CD8-positive, alpha-beta T cell (primary cell): ENCODE measurements at places on chromosomes 6 and 20.
A peak's percentile ranks its signal among the peaks of the same experiment; 100 is the strongest.

DNA sequence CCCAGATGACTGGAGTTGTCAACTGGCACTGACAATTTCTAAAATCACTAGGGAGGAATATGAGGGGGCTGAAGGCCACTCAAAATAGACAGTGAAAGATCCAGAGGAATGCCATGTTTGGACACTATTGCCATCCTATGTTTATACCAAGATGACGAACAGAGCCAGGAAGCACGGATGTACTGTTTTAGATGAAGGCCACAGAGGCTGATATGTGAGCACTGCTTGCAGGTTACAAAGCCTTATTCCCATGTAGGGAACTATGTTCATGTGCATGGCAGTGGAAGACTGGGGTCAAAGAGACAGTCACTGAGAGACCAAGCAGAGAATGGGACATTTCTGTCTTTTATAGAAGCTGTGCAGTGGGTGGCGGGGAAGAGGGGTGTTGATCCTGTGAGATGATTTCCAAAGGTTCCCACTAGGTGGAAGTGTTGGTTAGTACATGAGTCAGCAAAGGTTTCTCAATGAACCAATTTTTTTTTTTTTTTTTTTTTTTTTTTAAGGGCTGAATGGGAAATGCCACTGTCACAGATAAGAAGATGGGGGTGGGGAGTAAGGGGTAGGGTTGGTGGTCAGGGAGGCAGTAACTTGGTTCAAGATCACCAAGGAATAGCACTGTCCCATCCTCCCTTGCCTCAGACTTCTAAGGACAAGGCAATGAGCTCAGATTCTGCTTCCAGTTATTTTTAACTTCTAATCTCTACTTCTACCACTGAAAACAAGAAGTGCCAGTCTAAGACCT lies 46.7 kb upstream of the MOCS1 start:
- DNase-seq = no peak

DNA sequence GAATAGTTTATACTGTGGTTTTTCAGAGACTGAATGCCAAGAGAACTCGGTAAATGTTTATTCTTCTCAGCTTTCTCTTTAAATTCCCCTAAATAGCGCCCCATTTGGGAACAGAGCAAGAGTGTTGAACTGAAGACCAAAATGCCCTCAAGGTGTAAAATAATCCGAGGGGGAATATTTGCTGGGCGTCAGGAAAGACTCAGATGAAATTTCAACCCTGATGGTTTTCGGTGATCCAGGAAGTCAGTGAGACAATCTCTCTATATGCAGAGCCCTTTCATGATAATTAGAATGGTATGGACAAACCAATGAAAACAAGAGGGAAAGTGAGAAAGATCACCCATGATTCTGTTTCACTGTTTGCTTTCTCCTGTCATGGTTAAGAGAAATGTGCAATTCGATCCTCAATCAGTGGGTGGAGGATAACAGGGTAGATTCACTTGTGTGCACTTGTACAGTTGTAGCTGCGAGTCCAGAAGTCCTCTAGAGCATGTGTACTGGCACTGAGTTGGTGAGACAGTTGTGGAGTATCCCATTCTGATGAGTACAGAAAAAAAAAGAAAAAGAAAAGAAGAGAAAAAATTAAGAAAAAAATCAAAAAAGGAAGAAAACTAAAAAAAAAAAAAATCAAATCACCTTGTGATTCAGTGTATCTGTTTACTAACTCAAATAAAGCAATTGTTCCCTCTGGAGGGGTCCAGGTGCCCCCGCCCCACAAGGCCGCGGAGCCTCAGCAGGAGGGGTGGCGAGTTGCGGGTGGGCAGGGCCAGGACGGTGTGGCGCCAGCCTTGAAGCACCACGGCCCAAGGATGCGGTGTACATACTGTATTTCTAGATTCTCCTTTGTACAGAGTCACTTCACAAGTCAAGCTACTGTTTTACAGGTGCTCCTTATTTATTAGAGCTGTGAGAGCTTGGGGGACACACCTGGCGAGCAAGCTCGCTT lies 164.9 kb downstream of the SCML4 start:
- no peak for DNase-seq

DNA sequence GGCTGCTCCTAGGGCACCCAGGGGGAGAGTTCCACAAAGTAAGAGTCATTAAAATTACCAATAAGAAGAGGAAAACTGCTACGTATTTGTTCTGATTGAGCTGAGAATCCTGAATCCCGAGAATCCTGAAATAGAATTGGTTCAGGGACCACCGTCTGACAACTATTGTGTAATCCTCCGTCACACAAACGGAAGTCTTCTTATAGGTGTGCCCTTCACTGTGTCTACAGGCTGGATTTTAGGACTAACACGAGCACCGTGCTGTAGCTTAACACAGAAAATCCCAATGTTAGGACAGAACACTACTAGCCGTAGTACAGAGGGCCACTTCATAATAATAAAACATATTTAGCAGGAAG lies 50.6 kb upstream of the RNF182 start:
- DNase-seq = no peak

DNA sequence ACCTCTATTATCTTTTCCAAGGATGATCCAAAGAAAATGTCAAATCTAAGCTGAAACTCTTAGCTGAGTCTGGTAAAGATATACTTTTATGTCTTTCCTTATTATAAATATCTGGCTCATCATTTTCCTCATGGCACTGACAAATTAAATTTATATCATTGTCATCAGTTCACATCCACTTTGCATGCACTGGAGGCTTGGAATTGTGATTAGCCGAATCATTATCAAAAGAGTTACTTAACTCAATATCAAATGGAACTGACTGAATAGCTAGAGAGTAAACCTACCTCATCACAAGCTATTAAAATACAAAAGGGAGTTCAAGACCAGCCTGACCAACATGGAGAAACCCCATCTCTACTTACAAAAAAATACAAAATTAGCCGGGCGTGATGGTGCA lies 713.9 kb upstream of the MARCKS start:
- DNase-seq = no peak

DNA sequence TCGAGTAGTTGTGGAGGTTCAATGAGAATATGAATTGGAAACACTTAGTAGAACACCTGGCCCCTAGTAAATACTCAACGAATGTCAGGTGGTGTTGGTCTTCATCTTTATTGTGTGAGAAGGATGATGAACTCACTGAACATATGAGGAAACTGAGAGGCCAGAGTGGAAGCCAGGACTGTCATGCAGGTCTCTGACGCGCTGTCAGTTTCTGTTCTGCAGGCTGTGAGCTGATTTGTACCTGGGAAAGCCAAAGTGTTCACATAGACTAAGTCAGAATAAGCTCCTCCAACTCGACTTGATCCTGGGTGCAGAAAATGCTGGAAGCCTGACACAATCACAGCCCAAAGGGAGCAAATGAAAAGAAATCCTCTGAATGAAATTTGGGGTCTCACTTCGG lies 222.2 kb downstream of the LY86 start:
- DNase-seq = no peak

GRCh38 chr20:39563349-39563748 lies 601.2 kb downstream of the DHX35 start:
- DNase-seq = no peak

GRCh38 chr6:159152041-159152440 lies 17.2 kb upstream of the FNDC1 start:
- DNase-seq = no peak

DNA sequence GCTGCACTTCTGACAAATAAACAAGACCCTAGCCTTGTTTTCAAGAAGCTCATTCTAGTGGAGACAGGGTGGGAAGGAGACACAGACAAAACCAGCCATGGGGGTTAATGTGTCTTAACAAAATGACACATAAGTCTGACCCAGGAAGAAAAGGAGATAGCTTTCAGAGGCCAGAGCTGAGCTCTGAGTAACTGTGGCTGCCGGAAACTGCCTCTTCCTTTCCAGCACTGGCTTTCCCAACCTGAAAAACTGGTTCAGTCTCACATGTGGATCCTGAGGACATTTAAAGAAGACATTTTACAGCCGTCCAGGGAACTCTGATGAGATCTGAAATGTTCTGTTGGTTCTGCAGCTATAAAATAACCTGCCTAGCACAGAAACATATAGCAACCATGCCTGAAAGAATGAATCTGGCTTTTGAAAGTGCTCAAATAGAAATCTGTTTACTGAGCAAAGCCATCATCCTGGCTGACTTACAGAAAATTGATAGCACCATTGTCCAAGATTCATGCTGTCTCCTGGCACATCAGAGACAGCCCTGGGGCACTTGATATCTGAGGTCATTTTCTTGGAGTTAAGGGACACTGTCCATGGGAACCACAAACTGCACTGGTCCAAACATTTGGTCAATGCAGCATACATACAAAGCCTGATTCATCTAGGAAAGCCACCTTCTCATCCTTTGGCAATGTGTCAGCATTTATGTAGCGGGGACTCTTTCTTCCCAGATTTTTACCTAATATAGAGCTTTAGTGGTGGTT lies 83.2 kb upstream of the PAX1 start:
- DNase-seq = no peak

GRCh38 chr6:78605909-78606446 lies 261.4 kb upstream of the IRAK1BP1 start:
- DNase-seq = no peak

- no peak for DNase-seq
Measured at GRCh38 chr6:34230653-34231371, 5.9 kb upstream of the HMGA1 start.

GRCh38 chr20:58706975-58707681 lies 14.5 kb downstream of the NPEPL1 start:
- no peak for DNase-seq

DNA sequence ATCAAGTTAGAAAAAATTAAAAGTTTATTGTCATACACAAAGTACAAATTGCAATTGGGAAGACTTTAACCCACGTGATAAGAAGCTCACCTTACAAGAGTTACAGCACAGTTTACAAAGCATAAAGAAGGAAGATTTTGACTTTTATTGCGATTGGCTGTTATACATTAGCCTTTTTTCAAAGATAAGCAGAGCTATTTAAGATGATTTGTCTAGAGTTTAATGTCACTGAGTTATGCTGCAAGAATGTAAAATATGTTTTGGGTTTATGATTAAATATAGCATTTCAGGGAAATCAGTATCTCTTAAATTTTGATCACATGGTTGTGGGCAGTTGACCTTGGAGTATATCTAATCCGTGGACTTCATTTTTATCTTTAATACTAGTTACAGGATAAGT lies 664.2 kb upstream of the PTCHD4 start:
- DNase-seq = no peak

DNA sequence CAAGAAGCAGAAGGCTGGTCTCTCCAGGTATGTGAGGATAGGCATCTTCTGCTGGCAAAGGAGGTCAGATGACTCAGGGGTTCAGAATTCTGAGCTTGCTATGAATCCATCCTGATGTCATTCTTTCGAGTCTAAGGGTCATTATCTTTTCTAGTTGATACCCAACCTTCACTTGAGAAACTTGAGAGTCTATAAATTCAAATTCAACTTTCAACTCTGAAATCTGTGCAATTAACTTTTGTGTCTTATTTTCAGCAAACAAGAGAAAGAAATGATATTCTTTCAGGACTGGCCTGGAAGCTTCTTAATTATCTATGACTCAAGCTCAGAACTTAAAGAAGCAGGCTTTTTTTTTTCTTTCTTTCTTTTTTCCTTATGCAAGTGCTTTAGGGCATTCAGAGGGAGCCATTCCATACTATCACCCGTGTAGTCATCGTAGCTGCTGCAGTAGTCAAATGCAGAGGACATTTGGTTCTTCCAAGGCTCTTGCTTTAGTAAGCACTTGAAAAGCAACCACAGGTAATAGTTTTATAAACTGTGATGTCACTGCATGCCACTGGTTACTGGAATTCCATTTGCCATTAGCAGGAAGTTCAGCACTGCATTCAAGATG lies 93.0 kb downstream of the ADTRP start:
- no peak for DNase-seq

GRCh38 chr6:142943711-142944123 lies 1.3 kb downstream of the HIVEP2 start:
- peak; percentile 36 for DNase-seq

DNA sequence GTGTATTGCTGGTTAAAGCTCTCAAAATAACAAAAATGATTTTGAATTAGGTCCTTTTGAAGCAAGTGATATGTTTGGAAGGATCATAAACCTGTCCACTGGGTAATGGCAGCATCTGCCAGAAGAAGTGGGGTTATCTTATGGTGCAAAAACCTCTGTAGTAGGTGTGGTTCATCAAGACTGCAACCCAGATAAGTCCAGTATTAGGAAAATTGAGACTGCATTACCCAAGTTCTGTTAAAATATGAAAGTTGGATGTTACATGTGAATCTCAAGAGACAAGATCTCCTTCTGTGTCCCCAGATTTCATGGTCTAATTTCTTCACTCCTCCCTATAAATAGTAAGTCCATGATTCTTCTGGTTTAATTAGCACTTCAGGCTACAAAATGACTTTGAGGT lies 59.4 kb downstream of the RPRD1B start:
- DNase-seq = no peak

- DNase-seq = no peak
Measured at GRCh38 chr6:37704066-37704465, 6.4 kb upstream of the MDGA1 start.

- no peak for DNase-seq
Measured at GRCh38 chr6:167402195-167402686, 77.4 kb downstream of the TTLL2 start.

GRCh38 chr6:166050559-166050958 lies 117.1 kb downstream of the TBXT start:
- no peak for DNase-seq

DNA sequence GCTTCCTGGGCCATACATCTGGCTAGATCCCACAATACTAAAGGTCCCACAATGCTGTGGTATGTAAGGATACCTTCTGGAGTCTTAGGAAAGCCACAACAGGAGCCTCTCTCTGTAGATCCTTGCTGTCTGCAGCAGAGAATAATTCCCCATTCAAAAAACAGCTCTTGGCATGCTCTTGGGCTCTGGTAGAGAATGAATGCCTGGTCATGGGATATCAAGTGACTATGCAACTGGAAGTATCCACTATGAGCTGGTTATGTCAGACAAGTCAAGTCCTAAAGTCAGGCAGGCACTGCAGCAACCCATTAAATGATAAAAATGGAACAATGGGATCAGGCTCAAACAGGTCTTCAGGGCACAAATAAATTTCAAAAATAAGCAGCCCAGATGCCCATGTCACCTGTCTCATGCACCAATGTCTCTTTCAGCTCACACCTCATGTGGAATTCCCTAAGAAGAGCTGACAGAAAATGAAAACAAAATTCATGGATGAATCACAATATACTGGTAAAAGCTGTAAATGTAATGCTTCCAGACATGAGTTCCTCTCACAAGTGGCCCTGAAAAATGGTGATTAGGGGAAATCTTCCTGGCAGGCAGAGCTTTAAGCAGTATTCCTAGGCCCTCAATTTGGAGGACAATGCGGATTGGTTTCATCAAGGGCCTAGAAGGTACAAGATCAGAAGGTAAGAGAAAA lies 4.3 kb downstream of the AK9 start:
- no peak for DNase-seq

GRCh38 chr6:85461798-85462170 lies 11.9 kb downstream of the NT5E start:
- DNase-seq = peak; percentile 47

DNA sequence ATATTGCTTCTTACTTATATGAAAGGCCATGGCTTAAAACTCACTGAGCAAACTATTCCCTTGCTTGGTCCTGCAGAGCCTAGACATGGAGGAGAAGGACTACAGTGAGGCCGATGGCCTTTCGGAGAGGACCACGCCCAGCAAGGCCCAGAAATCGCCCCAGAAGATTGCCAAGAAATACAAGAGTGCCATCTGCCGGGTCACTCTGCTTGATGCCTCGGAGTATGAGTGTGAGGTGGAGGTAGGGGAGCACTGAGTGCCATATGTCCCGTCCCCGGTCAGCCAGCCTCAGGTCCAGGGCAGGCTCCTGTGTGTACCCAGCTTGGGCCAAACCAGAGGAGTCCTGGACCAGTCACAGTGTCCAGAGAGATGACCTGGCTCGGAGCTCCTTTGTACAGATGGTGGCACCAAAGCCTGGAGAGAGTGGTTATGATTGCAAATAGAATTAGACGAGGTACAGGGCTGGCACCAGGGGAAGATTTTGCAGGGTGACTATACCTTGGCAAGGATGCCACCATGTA lies 21.0 kb downstream of the EPB41L1 start:
- no peak for DNase-seq
